ENCODE measurements at places on chromosomes 1 and 21.

DNA sequence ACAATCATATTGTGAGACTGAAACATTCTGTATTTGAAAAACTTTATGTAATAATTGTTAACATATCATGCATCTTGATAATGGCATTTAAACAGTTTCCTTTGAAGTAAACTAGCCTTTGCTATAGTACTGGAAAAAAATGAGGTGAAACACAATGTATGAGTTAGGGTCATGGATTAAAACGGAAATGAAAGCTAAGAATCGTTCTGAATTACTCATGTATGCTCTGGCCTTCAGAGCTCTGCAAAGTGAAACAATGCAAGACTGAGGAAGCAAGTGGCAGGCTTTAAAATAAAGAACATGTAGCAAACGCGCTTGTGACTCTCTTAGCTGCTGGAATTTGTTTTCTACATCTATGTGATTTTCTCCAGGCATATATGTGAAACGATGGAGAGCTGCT lies 317.1 kb downstream of the DPYD start:
- no peak for DNase-seq

DNA sequence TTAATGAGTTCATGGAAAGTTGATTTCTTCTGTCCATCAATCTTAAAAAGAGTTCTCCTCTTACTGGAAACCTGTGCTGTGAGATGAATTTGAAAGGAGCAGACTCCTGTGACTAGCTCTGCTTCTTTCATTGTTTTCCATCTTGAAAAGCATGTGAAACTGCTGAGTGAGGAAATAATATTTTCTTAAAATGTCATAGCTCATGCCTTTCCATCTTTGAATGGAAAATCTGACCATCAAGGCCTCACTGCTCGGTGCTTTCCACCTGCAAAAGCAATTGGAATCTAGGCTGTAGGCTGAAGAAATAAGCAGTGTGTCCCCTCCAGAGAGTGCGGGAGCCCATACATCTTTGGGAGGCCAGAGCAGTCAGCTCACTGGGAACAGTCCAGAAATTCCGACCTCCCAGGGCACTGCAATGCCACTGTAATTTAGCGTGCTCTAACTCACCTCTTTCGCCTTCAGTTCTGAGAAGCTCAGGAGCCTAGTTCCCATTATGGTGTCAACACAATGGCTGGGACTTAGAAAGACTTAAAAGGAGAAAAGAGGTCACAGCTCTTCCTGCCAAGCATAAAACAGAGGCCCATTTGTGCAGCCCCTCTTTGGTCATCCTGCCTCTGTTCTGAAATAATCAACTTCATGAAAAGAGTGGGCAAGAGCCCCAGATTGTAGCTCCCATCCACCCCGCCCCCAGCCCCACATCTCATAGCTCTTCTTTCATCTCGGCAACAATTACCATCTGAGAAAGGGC lies 50.4 kb upstream of the F3 start:
- DNase-seq, result no peak

GRCh38 chr1:246051909-246052518 lies 455.1 kb downstream of the SMYD3 start:
- DNase-seq, result no peak

GRCh38 chr1:67652800-67653199 lies 32.2 kb upstream of the GADD45A start:
- DNase-seq, result no peak

GRCh38 chr1:168728473-168729404 lies at the start of gene DPT:
Gene DPT (minus strand): TSS chr1:168729206. CDS start chr1:168729174, 32 bp downstream.
- DNase-seq, result no peak

- no peak for DNase-seq
Measured at GRCh38 chr1:236018885-236019453, 45.9 kb downstream of the NID1 start.
